ENCODE measurements at places on chromosomes 16 and 17.

DNA sequence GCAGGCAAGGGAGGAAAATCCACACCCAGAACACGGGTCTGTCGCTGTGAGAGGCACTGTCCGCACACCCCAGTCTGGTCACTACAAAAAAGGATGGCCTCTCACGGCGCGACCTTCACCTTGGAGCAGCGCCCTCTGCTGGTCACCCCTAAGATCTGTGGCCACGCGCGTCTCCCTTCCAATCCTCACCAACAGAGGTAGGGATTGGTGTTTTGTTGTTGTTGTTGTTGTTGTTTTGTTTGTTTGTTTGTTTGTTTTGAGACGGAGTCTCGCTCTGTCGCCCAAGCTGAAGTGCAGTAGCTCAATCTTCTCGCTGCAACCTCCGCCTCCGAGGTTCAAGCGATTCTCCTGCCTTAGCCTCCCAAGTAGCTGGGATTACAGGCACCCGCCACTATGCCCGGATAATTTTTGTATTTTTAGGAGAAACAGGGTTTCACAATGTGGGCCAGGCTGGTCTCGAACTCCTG is 15.0 kb upstream of the C17orf58 start:
- peak; percentile 40 for DNase-seq

- no peak for DNase-seq
Measured at GRCh38 chr16:80606221-80606766, 65.5 kb downstream of the DYNLRB2 start.

GRCh38 chr16:66516509-66516807 is 33.5 kb downstream of the TK2 start:
- DNase-seq: no peak

- peak; percentile 89 for DNase-seq
Measured at GRCh38 chr16:87963400-87963799, 12.2 kb downstream of the BANP start.

GRCh38 chr17:60451965-60452364 is 29.7 kb downstream of the CHCT1 start:
- DNase-seq: no peak

GRCh38 chr17:7496470-7497183 is 12.5 kb downstream of the POLR2A start:
- no peak for DNase-seq

- no peak for DNase-seq
Measured at GRCh38 chr17:1264196-1264595, 6.0 kb upstream of the BHLHA9 start.

GRCh38 chr16:450385-450784 is 24.9 kb downstream of the RAB11FIP3 start:
- no peak for DNase-seq

DNA sequence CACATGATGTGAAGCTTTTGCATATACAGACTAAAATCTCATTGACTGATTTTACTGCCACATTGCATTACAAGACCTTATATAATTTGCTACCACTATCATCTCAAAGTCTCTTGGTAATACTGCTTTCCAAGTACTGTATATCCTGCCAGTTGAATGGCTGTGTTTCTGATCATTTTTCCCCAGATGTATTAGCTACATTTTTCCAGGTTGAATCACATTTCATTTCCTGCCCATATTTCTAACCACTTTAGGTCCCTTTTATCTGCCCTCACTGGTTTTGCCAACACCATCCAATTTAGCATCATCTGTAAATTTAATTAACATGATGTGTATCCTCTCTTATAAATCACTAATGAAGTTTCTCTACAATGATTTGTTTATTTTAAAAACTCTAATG is 365.7 kb upstream of the PMFBP1 start:
- DNase-seq: peak; percentile 65

Measured in EH (cell line).